Neural progenitor cell (in vitro differentiated cells): ENCODE measurements at places on chromosomes 12 and 14.

GRCh38 chr12:129665414-129665813, 238.4 kb downstream of the TMEM132D start:
- DNase-seq, result no peak

DNA sequence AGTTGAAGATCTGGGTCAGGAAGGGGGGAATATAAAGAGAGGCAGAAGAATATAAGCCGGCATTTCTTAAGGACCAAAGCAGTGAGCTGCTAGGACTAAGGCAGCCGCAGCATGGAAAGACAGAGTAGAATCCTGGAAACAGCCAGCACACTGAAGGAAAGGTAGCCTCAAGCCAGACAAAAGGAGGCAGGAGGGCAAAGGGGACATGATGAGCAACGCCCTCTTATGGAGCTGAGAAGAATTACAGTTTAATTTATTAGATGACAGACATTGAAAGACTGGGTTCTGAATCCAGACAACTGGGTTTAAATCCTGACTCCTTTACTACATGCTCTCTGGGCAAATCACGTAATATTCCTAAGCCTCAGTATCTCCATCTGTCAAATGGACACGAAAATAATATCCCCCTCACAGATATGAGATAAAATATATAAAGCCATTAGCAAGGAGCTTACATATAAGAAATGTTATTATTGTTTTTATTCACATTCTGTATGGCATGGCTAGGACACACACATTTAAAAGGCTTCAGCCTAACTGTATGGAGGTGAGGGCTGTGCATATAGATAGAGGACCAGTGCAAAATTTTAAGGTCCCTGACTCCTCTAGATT, 8.1 kb upstream of the PCED1B start:
- DNase-seq, result peak; percentile 76

- no peak for DNase-seq
These were observed 27.6 kb upstream of the P2RX4 start for GRCh38 chr12:121182222-121182893.

DNA sequence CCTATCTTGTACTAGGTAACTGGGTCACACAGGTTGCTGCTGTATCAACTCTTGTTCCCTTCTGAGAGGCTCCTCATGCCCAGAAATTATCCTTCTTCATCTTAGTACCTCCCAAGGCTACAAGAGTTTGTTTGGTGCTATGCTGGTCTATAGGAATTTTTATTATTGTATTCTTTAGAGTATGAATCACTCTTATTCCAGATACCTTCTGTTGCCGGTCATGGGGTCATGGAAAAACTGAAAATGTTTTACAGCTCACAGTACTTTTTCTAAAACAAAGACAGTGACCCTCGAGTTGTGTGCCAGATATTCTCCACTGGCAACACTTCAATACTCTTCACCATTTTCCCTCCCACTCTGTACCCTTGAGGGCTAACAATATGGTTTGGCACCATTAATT, 1598.0 kb upstream of the TMEM132C start:
- DNase-seq, result no peak

DNA sequence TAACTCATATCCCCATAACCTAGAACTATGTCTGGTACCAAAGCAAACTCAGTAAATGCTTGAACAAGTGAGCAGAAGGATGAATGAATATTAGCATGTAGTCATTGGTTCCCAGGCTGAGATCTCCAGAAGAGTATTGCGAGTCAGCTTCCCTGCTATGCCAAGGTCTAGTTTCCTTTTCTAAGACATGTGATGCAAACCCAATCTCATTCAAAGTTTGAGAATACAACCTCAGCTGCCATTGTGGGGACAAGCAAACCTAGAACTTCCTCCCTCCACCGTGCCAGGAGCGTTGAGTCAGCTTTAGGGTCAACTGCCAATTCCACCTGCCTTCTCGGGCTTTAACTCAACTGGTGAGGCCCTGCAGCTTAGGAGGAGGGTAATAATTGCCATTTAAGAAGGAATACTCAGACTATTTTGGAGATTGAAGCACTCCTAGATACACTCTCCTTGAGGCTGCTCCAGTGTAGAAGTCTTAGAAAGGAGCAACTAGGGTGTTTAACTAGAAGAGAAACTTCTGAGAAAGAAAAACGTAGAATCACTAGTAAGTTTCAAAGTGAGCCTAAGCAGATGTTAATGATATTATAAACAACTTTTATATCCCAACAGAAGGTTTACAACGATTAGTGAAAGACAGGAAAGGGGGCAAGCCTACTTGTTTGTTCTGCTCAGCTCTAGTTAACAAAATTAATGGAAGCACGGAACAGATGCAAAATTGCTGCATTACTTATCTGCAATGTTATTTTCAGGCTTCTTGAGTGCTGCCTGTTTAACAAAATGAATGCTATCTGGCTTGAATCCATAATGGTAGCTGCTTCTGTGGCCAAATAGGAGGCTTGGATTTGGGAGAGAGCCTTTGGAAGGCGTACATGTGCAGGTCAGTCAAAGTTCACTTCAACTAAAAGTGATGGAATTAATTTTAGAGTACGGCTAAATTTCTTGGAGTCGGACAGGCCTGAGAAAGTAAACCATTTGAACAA, 96.9 kb downstream of the HELB start:
- DNase-seq, result no peak

DNA sequence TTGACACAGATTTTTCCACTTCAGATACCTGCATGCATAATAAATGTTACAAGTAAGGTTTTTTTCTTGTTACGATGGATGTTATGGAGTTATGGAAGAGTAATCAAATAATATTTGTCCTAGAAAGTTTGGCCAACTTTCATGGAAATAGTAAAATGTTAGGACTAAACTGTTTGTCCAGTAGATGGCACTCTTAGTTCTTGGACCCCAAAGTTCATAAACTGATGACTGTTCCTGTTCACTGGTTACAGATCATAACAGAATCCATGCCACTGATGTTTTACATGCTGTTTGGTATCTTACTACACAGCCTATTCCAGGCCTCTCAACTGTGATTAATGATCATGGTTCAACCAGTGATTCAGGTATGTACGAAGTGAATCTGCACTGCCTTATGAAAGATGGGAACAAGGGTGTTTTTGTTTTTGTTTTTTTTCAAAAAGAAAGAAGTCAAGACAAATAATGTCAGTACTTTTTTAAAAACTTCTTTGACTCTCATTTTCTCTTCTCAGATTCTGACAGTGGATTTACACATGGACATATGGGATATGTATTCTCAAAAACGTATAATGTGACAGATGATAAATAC, 48.8 kb upstream of the SLCO1C1 start:
- DNase-seq, result peak; percentile 44

GRCh38 chr12:57086493-57087009, 2.4 kb upstream of the NAB2 start:
- peak; percentile 90 for DNase-seq

DNA sequence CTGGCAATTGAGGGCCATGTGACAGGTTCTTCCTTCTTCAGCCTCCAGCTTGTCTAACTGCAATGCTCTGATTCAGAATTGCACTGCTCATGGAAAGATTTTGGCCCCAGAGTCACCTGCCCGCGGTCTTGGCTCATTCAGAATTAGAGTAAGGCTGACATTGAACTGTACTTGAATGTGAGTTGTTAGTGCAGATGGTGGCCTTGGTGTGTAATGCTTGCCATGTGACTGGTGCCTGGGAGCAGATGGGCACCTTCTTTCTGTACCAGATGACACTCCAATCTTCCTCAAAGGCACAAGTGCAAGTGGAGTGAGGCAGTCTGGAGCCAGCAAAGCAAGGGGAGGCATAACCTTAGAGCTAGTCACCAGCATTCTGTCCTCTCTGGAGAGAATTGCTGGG, 36.5 kb upstream of the ANO4 start:
- no peak for DNase-seq

DNA sequence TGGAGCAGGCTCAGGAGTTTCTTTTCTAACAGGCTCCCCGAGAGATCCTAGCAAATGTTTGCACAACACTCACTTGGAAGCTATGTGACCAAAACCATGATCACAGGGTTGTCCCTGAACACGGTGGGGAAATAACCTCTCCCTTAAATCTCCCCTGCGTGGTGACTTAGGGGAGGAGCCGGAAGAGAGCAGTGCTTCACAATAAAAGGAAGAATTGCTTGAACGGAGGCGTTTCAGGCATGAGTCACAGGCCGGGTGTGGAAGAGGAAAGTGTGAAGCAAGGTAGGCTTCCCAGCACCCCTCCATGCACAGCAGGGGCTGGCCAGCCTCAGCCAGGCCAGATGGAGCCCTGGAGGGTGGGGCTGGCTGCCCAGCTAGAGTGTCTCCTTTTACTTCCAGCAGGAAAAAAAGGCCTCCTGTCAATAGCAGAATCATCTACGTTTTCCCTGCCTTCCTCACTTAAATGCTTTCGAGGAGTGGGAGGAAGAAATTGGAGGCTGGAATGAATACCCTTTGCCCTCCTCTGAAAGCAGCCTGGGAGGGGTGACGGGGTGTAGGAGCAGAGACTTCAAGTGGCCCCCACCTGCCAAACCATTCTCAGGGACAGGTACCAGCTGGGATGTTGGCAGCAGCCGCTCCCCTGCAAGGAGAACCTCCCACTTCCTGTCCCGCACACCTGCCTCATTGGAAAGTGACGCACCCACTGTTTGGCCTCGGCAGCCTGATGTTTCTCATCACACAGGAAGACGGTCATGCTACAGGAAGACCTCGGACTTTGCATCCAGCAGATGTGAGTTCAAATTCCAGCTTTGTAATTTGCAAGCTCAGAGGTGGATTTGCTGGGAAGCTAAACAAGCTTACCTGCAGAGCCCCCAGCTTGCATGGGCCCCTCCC, 30.1 kb upstream of the PPP2R5C start:
- no peak for DNase-seq

- DNase-seq, result no peak
These were observed 29.8 kb upstream of the C14orf180 start for GRCh38 chr14:104549536-104550339.

- no peak for DNase-seq
These were observed 5.9 kb downstream of the SETD1B start for GRCh38 chr12:121809712-121810116.

DNA sequence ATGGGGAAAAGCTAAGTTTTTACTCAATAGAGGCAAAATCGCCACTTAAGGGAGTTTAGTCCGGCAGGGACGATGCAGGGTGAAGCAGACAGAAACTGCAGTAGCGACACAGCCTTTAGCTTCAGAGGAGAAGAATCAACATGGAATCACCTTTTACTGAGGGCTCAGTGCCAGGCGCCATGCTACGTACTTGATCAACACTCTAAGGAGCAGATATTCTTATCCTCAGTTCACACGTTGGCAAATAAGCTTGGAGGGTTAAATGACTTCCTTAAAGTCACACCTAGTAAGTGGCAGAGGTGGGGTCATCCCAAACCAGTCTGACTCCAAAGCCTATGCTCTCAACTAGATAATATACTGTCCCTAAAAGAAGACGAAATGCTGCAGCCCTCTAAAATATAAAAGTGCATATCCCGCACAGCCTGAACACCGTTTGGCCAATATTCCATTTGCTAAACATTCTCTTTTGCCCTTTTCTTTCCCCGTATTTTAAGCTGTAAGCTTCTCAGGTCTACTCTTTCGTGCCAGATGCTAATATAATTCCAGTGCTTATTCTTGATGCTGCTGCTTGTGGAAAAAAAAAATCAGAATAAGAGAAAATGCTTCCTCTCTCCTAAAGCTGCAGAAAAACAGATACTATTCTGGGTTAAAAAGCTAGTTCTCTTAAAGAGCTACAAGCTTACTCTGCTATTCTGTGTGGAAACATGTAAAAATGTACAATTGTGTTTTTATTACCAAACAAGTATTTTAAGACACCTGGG, 10.9 kb downstream of the CCDC92 start:
- DNase-seq, result no peak

DNA sequence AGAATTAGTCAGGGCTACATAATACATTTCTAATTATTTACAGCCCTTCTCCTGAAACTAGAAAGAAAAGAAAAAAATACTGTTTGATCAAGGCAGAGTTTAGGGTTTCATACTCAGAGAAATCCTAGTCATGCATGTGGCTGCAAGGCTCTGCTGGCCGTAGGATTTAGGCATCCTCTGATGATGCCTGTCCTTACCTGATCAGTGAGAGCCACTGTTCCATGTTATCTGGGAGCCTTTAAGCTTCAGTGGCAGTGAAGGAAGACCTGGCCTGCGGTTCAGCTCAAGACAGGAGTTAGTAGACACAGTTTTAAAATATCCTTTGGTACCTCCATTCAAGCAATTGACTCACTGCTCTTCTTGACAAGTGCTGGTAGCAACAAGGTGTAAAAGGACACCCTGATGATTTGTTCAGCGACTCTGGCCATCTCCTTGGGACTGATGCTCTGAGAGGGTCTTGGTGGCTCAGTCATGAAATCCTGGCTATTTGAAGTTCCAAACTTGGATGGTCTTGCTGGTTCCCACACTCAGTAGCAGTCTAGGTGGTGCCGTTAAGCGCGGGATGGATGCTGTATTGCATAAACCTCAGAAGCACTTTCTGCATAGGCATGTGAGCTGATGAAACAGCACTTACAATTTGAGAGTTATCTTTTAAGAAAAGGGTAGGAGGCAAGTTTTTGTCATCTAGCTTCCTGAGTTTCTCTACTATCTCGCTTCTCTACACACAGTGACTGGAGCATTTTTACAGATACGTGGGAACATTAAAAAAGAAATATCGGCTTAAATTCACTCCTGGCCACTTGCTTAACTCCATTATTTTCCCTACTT, 162.0 kb downstream of the SAMD4A start:
- DNase-seq, result no peak

DNA sequence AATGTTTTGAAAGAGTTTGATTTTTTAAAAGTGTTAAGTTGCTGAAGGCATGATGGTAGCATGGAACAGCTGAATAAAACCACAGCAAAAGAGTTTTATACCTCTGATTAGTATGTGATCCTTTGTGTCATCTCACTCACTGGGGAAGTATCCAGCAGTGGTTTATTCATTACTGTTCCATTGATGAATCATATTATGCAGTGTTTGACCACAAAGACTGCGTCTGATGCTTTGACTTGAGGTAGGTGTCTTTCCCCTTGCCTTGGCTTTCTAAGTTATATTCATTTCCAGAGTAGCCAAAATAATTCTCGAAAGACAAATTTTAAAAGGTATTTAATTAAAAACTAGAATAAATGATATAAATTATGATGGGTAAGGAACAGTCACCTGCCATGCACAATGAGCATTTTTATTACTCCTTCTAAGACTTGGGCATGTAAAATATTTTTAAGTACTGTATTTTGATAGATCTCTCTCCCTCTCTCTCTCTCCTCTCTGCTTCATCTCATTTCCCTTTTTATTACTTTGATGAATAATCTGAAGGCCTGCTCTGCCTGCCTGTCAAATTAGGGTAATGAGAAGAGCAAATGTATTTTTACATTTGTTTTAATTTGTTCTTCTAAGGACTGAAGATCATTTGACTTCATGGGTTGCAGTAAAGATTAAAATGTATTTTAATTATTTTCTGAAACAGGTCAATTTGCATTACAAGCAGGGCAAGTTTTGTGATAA, 164.9 kb downstream of the NAV3 start:
- DNase-seq, result no peak

GRCh38 chr12:58502226-58502625, 418.1 kb downstream of the LRIG3 start:
- DNase-seq, result peak; percentile 85

- no peak for DNase-seq
These were observed 22.3 kb upstream of the SSPN start for GRCh38 chr12:26172946-26173552.

DNA sequence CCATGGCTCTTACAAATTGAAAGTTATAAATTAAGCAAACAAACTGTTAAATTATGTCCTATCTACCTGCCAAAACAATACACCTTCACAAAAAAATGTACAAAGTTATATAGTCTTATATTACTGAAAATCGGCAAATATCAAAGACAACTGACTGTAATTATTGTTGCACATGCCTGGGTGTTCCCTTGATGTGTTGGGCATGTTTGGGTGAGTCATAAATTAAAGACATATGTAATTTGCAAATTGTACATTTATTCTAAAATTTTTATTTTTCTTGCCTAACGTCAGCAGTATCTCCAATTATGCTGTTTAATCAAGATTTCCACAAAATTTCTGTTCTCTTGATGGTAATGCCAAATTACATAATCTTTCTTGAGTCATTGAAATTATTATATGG, 22.0 kb upstream of the SEL1L start:
- DNase-seq, result no peak
